Activated CD4-positive, alpha-beta T cell treated with anti-CD3 and anti-CD28 coated beads for 4 hours (primary cell): ENCODE measurements at places on chromosomes 7 and 10.
A peak's percentile ranks its signal among the peaks of the same experiment; 100 is the strongest.

DNA sequence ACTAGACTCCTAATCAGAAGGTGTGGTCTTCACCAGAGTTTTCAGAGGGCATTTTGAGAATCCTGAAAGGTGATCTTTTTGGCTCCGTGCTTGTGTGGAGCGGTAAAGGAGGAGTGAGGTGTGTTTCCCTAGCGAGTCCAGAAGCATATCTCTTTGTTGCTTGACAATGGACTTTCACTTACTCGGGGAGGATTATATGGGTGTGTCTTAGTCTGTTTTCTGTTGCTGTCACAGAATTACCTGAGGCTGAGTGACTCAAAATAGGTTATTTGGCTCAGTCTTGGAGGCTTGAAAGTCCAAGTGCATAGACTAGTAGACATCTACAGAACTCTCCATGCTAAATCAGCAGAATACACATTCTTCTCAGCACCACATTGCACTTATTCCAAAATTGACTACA, 57.9 kb downstream of the AKR1C4 start:
- DNase-seq: no peak

DNA sequence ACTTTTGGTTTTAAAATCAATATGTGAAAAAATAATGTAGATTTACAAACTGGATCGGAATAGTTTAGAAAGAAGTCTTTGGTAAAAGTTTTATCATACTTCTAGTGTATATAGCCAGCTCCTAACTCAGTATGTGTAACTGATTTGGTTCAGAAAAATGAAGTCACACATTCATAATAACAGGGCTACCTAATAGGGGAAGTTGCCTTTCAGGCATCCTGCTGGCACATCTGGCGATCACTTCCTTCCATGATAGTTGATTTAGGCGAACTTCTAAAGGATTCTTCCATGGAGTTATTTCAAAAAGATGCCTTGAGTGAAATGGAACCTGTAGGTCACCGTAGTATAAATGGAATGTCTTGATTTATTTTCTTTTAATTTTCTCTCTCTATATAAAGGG, 69.1 kb downstream of the SHH start:
- no peak for DNase-seq

- DNase-seq: peak; percentile 14
Measured at GRCh38 chr10:11724938-11725776, 17.0 kb upstream of the ECHDC3 start.

GRCh38 chr10:82148764-82149163, 273.8 kb downstream of the NRG3 start:
- no peak for DNase-seq

- no peak for DNase-seq
Measured at GRCh38 chr7:80711531-80711930, 73.1 kb downstream of the CD36 start.

- no peak for DNase-seq
Measured at GRCh38 chr10:13106387-13107045, 6.6 kb downstream of the OPTN start.

GRCh38 chr7:29328811-29329210, 134.2 kb downstream of the CHN2 start:
- DNase-seq: no peak

DNA sequence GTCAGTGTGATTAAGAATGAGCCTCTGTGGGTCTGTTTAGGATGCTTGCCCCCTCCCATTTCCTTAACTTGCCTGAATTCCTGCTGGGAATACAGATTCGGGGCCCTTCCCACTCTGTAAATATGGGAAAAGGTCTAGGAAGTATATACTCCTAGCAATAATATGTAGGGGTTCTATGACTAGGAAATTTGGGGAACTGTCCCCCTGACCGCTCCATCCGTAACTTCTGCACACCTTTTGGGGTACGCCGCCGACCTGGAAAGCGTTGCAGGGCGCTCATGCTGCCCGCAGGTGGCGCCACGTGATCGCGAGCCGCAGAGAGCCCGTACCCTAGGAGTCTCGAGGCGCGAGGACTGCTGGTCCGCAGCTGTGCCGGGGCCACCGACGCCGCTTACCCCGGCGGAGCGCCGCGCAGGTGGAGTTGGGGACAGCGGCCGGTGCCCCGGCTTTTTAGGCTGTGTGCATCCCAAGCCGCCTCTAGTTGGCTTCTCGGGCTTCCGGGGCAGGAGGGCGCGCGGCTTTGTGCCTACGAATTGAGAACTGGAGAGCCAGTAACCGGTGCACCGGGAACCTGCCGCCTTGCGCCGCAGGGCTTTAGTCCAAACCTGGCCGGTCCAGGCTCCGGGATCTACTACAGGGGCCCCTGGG, 656 bp upstream of the CNNM2 start:
- DNase-seq: peak; percentile 81

DNA sequence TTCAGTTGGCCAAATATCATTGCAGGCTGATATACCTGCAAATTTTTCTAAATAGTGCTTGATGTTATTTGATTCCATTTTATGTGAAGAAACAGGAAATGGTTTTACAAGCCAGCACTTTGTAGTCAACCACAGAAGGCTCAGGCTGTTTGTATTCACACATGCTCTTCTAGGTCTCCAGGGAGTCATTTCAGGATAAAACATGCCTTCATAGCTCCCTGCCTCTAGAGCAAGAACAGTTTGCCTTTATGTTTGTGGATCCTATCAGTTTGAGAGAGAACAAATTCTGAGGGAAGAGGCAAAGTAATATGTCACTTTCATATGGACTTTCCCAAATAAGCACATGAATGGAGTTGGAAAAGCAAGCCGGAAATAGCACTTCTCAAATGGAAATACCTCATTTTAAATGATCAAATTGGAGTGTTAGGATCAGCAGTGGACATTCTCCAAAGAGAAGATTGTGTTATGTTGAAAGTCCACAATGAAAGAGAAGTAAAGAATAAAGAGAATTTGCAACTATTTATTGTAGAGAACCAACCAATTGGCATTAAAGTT, 277.6 kb downstream of the KCND2 start:
- DNase-seq: no peak

- no peak for DNase-seq
Measured at GRCh38 chr10:112217386-112218035, 33.9 kb upstream of the GPAM start.
